ENCODE measurements at places on chromosomes 7 and 10.

- peak; percentile 76 for DNase-seq
These were observed 37.8 kb upstream of the PSAP start for GRCh38 chr10:71888623-71889387.

DNA sequence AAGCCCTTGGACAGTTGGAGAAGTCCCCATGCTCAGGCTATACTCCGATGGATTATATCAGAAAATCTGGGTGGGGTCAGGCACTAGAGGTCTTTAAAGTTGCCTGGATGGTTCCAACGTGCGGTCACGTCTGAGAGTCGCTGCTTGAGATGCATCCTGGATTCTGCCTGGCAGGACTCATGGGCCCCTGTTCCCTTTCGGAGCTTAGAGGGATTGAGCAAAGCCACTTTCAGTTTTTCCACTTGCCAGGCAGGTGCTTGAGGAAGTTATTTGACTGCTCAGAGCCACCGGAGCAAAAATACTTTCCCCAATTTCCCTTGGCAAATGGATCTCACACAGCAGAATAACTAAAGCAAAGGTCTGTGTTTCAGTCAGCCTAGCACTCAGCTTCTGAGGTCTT is 129.1 kb downstream of the GALNT17 start:
- DNase-seq = no peak

DNA sequence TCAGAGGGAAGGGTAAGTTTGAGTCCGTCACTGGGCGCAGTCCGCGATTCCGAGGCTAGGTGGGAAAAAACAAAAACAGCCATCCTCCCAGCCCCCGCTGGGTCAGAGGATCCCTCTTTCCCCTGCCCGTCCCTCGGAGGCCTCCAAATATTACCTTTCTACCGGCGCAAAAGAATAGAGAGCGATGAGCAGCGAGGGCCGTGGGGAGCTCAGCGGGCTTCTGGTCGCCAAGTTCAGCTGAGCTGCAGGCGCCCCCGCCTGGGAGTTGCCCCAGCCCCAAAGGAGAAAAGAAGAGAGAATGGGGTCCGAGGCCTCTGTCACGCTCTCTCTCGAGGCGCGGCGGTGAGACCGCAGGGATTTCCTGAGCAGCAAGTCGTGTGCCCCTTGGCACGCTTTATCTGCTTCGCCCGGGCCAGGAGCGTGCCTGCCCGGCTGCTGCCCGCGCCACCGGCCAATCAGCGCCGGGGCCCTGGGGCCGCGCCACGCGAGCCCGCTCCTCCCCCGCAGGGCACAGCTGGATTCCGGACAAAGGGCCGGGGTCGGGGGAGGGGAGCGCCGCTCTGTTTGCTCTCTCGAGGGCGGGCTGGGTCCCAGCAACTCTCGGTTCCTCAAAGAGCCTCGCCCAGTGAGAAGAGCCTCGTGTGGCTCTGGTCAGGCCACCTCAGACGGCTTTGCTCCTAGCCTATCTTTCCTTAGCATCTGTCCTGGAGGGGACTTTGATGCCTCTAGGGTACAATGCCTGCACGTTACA is at the start of gene NEUROG3:
Gene NEUROG3 (minus strand): TSS at position 367 of the 751 bp plus-strand sequence. CDS start 379 bp downstream, outside the sequence.
- peak; percentile 14 for DNase-seq

GRCh38 chr10:80647173-80647833 is 109.6 kb downstream of the SH2D4B start:
- DNase-seq = no peak

DNA sequence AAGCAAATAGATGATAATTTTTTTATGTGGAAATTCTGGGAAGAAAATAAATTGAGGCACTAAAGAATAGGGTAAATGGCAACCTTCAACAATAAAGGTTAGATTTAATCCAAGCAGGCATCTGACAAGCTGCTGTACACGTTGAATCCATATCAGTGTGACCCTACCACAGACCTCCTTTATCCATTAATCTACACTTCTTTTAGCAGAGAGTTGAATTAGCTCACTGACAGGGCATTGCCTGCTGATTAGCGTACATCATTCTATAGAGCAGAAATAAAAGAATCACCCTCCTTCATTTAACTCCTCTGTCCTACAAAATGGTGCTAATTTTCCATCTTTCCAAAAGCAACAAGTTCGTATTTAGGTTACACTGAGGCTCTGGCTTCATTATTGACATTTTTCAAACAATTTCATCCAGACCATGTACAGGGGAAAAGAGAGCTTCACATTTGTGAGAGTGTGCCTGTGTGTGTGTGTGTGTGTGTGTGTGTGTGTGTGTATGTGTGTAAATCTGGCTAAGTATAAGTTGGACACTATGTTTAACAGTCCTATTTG is 356.0 kb downstream of the TFEC start:
- no peak for DNase-seq

DNA sequence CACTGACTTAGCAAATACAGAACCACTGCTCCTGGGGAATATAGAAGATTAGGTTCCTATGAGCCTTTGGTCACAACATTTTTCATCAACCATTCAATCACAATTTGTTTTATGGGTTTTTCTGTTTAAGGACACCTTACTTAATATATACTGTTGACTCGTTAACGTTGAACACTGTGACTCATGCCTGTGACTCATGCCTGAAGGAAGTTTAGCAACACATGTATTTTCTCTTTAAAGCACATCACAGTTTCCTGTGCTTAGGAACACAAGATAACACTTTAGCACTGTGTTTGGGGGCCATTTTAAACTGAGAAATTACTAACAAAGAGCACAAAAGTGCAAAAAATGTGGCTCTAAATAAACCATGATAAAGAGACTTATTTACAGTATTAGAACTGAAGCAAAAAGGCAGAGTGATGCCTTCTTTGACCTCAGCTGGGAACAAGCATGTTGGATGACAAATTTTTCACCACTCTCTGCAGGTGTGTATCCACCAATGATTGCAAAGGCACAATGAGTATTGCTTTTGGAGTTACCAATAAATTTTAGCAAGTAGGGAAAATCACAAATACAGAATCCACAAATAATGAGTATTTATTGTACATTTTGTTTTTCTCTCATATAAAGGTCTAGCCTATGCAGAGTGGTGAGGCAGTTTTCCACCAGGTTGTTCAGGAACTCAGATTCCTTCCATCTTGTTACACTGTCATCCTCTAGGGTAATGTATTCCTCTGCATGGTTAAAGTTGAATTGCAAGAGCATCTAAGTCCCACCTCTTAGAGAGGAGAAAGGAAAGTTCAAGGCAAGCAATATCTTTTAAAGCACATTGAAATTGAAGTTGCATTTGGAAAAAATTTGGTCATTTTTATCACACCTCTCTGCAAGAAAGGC is 7.3 kb downstream of the FGFBP3 start:
- peak; percentile 52 for DNase-seq

DNA sequence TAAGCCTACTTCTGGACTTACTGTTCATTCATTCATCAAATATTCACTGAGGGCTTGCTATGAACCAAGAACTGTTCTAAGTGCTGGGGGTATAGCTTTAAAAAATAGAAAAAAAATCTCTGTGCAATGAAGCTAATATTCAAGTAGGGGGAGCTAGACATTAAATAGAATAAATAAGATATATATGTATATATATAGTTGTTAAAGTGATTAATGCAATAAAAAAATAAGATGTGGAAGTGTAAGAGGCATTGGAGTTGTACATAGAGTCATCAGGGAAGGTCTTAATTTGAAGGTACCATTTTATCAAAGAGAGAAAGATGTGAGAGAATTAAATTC is 181.2 kb upstream of the AGR3 start:
- no peak for DNase-seq

GRCh38 chr7:112665709-112666108 is 124.5 kb downstream of the TMEM168 start:
- no peak for DNase-seq

- DNase-seq = no peak
These were observed 106.0 kb upstream of the TRIM24 start for GRCh38 chr7:138354066-138354465.

GRCh38 chr10:108736111-108736510 is 1187.2 kb downstream of the XPNPEP1 start:
- no peak for DNase-seq

DNA sequence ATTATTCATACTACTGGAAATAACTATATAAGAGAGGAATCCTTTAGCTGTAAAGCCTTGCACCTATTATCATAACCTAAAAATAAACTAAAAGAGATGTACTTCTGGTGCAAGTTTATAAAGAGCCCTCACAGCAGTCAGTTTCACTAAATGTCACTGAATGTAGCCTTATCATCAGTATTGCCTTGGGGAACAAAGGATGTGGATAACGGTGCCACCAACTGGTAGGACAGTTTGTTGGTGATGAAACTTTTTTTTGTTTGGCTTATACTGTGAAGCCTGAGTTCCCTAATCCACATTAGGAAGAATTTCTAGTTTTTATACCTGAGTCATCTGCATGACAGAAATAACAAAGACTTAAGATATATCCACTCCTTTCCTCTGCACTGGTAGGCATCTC is 117.9 kb upstream of the COL1A2 start:
- DNase-seq = no peak

DNA sequence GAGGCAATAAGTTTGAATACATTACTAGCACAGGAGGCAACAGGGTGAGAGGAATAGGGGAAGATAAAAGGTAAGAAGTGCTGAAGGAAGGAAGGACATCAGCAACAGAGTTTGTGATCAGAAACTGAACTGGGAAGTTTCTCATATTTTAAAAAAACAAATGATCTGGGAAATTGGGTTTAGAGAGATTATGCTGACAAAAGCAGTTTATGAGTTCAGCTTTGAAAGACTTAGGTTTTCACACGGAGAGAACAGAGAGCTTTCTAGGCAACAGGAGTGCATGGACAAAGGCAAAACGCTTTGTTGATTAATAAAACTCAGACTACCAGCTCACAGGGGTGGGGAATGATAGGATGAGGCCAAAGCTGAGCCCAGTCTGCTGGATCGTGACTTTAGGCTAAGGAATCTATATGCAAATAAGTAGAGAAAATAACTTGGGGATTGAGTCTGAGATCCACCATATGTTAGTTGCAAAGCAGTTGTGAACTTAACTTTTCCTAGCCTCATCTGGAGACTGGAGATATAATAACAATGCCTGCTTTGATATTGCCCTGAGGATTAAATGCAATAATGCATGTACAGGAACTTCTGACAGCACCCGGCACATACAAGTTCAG is 4.2 kb downstream of the OSBPL3 start:
- DNase-seq = no peak

DNA sequence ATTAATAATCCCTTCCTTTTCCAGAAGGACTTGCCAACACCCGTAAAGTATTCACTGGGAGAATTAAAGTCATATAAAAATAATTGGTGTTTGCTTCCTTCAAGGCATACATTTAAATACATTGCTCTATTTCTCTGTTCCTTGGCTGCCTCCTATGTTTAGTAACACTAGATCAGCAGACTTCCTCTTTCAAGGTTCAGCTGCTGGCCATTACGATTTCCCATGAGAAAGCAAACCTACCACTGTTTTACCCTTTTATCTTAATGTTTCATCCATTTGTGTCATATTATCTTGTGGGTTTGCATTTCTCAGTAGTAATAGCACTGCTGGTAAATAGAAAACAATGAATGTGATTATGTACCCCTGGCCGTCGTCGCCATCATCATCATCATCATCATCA is 313.8 kb upstream of the BMPER start:
- no peak for DNase-seq

DNA sequence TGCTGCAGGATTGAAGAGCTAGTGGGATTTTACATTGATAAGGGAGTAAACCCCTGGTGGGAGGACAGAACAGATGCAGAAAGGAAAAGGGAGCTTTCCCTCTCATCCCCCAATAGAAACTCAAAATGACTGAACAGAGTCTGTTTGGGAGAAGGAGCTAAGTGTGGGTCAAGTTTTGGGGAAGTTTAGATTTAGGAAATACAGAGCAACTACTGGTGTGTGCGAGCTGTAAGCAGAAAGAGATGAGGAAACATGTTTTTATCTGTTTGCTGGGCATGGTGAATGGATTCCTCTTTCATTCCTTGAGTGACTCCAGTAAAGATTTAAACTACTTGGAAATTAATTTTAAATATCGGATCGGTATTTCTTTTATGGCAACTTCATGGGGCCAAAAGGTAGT is 132.7 kb downstream of the AOAH start:
- no peak for DNase-seq

DNA sequence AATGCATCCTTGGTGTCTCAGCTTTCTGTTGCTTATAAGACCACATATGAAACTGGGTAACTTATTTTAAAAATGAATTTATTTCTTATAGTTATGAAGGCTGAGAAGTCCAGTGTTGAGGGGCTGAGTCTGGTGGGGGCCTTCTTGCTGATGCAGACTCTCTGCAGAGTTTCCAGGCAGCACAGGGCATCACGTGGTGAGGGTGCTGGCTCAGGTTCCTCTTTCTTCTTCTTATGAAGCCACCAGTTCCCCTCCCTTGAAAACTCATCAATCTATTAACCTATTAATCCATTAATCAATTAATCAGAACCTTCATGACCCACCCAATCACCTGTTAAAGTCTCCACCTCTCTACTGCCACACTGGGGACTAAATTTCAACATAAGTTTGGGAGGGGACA is 595.6 kb upstream of the NRP1 start:
- no peak for DNase-seq

- no peak for DNase-seq
These were observed 61.6 kb upstream of the SRPK2 start for GRCh38 chr7:105450177-105450861.

DNA sequence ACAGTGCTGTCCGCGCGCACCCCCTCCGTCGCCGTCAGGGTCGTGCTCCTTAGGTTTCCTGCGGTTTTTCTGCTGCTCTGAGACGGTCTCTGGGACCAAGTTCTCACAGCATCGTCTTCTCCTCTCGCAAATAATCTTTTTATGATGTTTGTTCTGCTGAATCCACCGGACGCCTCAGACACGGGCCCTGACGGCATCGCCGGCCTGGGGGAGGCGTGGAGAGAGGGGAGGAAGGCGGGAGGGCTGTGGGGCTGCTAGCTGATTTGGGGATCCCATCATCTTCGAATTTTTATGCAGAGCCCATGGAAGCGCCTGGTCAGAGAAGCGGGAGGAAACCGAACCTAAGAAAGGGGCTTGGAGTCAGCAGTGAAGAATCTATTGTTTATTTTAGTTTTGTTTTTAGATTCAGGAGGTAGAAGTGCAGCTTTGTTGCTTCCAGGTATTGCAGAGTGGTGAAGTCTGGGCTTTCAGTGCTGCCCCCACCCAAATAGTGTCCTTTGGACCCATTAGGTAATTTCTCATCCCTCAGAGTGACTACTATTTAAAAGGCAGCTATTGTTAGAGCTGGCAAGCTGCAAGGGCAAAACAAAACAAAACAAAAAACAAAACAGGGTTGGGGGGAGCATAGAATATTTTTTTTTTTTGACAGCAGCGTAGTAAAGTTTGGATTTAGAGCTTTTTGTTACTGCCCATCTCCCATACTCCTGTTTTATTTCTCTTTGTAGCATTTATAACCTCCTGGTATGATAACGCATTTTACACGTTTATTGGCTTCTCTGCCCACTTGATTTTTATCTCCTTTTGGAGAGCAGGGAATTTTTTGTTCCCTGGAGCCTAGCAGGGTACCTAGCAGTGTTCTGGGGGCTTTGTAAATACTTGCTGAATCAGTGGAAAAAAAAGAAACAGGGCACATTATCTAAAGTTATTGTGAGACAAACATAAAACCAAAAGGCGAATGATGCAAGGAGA is 92.6 kb downstream of the SPAG6 start:
- DNase-seq = peak; percentile 62

- DNase-seq = no peak
These were observed 89.8 kb upstream of the ANK3 start for GRCh38 chr10:60479305-60480020.

GRCh38 chr7:135993950-135994349 is 16.8 kb upstream of the MTPN start:
- DNase-seq = no peak

GRCh38 chr10:89391907-89392756 is at the start of gene IFIT1:
IFIT1 (plus strand) TSS chr10:89392623; CDS start chr10:89392713, 90 bp downstream.
- peak; percentile 23 for DNase-seq

GRCh38 chr10:124086787-124087671 is 6.4 kb downstream of the CHST15 start:
- DNase-seq = no peak

- no peak for DNase-seq
These were observed 421.7 kb upstream of the NUPR2 start for GRCh38 chr7:56537952-56538351.

All from activated naive CD8-positive, alpha-beta T cell treated with anti-CD3 and anti-CD28 coated beads, Interleukin-2, amount 50 U/mL, for 24 hours (primary cell).